Activated CD4-positive, alpha-beta T cell treated with anti-CD3 and anti-CD28 coated beads, Interleukin-2, Interleukin-4, amounts not matched to agents 100 ng/mL and 50 ng/mL, durations not matched to agents 16 hours and 8 hours (primary cell): ENCODE measurements at places on chromosomes 7 and 10.

GRCh38 chr7:114214466-114214865, 200.1 kb upstream of the FOXP2 start:
- no peak for DNase-seq

GRCh38 chr10:74039561-74040145, 41.7 kb downstream of the VCL start:
- DNase-seq = no peak

- no peak for DNase-seq
These were observed 33.7 kb upstream of the CABCOCO1 start for GRCh38 chr10:61628875-61629513.

GRCh38 chr7:134902058-134902457, 84.2 kb upstream of the AGBL3 start:
- DNase-seq = no peak

DNA sequence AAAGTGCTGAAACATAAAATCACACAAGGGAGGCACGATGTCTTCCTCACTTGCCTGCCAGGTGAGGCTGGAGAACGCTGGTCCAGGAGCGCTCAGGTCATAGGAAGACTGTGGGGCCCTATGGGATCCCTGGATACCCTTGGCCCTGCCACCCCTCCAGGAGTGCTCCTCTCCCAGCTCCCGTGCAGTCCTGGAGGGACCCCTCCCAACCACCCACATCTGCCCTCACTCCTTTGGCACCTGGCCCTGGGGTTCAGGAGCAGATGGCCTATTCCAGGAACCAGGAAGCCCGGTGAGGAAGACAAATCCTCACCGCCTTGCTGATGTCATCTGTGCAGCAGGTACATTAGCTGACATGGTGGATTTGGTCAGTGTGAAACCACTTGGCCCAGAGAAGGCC, 3.7 kb upstream of the CXCL12 start:
- no peak for DNase-seq

GRCh38 chr10:99620711-99621453, 643 bp upstream of the SLC25A28 start:
- peak; percentile 97 for DNase-seq

GRCh38 chr7:113298501-113298900, 180.1 kb upstream of the SMIM30 start:
- DNase-seq = no peak

GRCh38 chr7:51263631-51264484, 52.8 kb downstream of the COBL start:
- DNase-seq = no peak

DNA sequence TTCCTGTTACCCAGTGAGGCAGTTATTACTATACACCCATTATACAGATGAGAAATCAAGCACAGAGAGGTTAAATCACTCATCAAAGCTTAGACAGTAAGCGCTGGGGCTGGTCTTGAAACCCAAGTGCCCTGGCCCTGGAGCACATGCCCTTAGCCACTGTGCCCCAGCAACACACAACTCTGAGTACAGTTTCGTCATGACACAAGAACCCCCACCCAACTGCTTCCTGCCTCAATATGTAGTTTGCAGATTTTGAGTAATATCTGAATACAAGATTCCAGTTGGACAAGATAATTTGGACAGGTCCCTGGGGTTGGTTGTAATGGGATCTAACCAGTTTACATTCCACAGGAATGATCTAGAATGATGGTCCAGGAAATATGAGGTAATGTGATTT, 62.8 kb downstream of the SH3PXD2A start:
- DNase-seq = no peak

- DNase-seq = no peak
These were observed 14.9 kb downstream of the CCL26 start for GRCh38 chr7:75756991-75757676.

GRCh38 chr7:18208921-18209320, 181.3 kb upstream of the PRPS1L1 start:
- DNase-seq = no peak

DNA sequence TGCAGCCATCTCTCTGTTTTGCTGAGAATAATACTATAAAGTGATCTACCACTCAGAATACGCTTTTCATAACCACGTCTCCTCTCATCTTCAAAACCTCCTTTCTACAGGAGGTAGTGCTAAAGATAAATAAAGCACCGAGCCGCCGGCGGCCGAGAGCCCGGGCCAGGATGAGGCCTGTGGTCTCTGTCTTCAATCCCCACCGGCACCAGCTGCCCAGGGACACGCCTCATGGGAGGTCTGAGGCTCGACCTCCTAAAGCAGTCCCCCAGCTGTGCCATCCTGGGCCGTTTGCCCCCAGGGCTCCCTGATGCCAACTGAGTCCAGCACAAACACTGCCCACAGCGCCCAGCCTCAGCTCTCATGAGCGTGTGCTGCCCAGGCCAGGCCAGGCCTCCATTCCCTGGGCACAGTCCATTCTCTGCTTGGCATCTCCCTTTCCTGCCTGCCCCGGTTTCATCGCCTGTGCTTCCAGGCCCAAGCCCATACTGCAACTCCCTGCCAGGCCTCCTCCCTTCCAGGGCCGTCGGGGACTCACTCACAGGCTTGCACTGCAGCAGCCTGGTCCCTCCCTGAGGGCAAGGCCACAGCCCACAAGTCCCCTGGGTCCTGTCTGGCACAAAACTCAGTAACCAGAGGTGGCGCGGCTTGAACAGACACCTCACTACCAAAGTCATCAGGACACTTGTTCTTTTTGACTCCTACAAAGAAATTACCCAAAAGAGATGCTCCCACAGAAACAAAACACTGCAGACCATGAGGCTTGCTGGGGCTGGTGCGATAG, 2.5 kb downstream of the INTS1 start:
- no peak for DNase-seq

DNA sequence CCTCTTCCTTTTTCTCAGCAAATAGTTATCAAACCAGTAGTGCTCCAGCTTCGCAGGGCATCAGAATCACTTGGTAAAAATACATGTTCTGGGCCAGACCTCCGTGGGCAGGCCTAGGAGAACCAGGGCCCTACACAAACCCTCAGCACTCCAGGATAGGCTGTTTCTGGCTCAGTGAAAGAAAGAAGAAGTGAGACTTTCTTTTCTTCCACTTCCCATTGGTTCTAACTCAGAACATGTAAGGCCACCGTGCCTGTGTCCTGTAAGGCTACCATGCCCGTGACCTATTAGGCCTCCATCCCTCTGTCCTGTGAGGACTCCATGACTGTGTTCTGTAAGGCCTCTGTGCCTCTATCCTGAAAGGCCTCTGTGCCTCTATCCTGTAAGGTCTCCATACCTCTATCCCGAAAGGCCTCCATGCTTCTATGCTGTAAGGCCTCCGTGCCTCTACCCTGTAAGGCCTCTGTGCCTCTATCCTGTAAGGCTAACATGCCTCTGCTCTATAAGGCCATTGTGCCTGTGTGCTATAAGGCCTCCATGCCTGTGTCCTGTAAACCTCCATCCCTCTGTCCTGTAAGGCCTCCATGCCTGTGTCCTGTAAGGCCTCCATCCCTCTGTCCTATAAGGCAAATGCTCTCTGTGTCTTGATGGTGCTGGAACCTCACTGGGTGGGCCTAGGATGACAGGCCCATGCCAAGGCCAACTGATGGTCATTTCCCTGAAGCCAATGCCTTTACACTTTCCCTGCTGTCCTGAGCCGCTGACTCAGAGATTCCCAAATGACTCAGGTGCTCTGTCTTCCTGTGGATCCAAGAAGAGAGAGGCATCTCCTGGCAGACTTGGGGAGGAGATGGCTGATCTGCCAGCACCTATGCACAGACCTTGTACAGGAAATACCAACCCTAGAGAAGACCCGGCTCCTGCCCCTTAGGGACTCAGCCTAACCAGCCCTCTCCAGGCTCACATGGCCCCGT, 96.6 kb upstream of the CACUL1 start:
- no peak for DNase-seq

GRCh38 chr7:25968205-25968993, 183.6 kb upstream of the NFE2L3 start:
- DNase-seq = peak; percentile 93

- no peak for DNase-seq
These were observed 25.9 kb downstream of the SFXN4 start for GRCh38 chr10:119139464-119140067.

DNA sequence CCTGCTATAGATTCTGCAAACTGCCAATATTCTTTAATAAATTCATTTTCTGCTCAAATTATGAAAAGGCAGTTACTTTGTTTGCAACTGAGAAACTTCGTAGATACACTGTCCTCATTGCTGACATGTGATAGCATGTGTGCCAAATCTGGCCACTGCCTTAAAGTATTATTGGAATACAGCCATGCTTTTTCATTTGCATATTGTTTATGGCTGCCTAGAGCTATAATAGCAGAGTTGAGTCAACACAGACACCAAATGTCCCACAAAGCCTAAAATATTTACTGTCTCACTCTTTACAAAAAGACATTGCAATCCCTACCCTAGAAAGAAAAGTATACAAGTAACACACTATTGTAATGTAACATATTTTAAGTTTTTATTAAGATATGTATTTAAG, 647.4 kb downstream of the XPNPEP1 start:
- no peak for DNase-seq

GRCh38 chr7:100371561-100372171, 1.6 kb upstream of the PILRA start:
- no peak for DNase-seq

DNA sequence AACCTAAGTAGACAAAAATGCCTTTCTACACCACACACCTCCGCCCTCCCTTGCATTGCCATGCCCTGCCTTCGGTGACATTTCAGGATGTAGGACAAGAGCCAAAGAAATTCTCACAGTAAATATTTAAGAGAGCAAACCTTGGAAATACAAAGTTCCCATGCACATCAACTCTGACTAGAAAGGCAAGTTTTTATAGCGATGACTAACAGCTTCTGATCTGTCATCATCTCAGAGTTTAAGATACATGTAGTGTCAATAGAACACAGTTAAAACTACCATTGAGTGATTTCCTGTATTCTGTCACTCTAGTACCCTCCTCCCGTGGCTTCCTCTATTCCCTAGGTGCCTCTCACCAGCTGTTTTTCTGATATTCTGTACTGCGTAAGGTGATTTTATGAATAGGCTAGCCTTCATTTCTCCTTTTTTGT, 20.7 kb downstream of the SLC16A9 start:
- DNase-seq = no peak

GRCh38 chr7:139034855-139035585, 822 bp downstream of the ZC3HAV1L start:
- peak; percentile 44 for DNase-seq

GRCh38 chr7:116534790-116535189, 10.0 kb downstream of the CAV1 start:
- no peak for DNase-seq

GRCh38 chr7:40726559-40726958, 591.8 kb downstream of the SUGCT start:
- no peak for DNase-seq

- no peak for DNase-seq
These were observed 66.8 kb downstream of the ITGB1 start for GRCh38 chr10:32891261-32891660.

GRCh38 chr7:116030651-116031276, at the start of gene TFEC:
TSS of gene TFEC (minus strand) at chr7:116030763. CDS start at chr7:115984441, 46,322 bp downstream.
- no peak for DNase-seq

DNA sequence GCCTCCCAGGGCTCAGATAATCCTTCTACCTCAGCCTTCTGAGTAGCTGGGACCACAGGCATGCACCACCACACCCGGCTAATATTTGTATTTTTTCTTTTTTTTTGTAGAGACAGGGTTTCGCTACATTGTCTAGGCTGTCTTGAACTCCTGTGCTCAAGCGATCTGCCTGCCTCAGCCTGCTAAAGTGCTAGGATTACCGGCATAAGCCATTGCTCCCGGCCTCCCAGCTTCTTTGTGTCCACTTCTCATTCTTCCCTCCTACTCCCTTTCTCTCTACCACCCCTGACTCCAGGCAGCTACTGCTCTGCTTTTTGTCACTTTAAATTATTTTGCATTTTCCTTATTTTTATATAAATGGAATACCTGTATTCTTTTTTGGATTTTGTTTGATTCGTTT, 83.4 kb downstream of the PALS2 start:
- no peak for DNase-seq

DNA sequence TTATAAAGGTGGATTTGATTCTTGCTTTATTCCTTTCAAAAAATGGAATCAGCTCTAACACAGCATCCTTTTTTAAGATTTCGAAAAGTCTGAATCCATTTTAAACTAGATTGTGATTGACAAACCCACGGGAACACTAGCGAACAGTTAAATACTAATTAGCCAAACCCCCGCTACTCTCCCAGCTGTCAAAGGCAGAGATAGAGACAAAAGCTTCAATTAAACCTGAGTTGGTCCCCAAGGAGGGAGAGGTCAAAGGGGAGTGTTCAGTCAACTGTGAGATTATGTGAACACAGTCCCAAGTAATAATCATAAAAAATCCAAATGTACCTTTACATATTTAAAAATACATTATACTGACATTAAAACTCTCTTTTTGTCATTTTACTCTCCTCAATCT, 65.7 kb upstream of the TBX20 start:
- DNase-seq = no peak

- DNase-seq = no peak
These were observed 149.7 kb downstream of the CELF2 start for GRCh38 chr10:11167233-11167966.

- no peak for DNase-seq
These were observed 174.7 kb downstream of the ARL4A start for GRCh38 chr7:12862146-12862545.

- DNase-seq = no peak
These were observed 32.1 kb upstream of the HECTD2 start for GRCh38 chr10:91378061-91378460.

GRCh38 chr10:80187060-80187459, 18.3 kb downstream of the ANXA11 start:
- no peak for DNase-seq

DNA sequence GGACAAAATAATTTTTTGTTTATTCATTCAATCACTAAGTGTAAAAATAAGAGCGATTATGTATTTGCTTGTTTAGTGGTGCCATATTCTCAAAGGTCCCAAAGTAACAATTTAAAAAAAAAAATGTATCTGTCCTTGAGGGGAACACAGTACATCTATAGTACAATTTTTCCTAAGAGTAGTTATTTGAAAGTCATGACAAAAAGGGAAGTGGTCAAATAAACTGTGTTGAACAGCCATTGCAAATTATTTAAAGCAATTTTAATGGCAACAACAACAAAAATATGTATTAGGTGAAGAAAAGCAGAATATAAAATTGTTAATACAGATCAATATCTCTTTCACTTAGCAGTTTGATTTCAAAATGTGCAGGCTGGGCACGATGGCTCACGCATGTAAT, 943.5 kb downstream of the CNTNAP2 start:
- DNase-seq = no peak

- DNase-seq = no peak
These were observed 2.5 kb downstream of the NIPSNAP2 start for GRCh38 chr7:55966851-55967250.

- DNase-seq = no peak
These were observed 161.6 kb downstream of the JMJD1C start for GRCh38 chr10:63304146-63304545.

- no peak for DNase-seq
These were observed 208.5 kb upstream of the NRP1 start for GRCh38 chr10:33542752-33543505.

GRCh38 chr7:32533276-32534029, 38.2 kb downstream of the AVL9 start:
- no peak for DNase-seq

- no peak for DNase-seq
These were observed 141.5 kb upstream of the VWC2 start for GRCh38 chr7:49631960-49632359.
